ENCODE measurements at places on chromosomes 3 and 15.

DNA sequence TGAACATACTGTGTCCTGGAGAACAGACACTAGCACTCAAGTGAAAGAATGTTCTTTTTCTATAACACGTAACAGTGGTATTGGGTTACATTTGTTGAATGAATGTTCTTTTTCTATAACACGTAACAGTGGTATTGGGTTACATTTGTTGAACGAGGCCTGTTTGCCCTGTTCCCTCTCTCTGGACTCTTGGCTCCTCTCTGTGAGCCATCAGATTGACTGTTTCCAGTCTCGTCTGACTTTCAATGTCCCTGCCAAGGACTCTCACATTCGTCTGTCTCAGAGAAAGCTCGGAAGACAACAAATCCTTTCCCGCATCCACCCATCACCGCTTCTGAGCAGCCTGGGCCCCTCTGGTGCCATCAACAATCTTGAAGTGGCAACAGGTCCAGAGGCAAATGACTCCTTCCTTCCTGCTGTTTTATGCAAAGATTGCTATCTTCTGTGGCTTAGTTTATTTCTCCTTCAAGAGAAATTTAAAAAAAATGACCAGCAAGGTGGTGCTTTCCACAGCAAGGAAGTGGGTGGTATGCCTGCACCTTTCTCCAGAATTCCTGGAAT is 8.0 kb downstream of the TMEM45A start:
- no peak for DNase-seq

GRCh38 chr3:36669764-36670163 is 94.6 kb downstream of the DCLK3 start:
- no peak for DNase-seq

DNA sequence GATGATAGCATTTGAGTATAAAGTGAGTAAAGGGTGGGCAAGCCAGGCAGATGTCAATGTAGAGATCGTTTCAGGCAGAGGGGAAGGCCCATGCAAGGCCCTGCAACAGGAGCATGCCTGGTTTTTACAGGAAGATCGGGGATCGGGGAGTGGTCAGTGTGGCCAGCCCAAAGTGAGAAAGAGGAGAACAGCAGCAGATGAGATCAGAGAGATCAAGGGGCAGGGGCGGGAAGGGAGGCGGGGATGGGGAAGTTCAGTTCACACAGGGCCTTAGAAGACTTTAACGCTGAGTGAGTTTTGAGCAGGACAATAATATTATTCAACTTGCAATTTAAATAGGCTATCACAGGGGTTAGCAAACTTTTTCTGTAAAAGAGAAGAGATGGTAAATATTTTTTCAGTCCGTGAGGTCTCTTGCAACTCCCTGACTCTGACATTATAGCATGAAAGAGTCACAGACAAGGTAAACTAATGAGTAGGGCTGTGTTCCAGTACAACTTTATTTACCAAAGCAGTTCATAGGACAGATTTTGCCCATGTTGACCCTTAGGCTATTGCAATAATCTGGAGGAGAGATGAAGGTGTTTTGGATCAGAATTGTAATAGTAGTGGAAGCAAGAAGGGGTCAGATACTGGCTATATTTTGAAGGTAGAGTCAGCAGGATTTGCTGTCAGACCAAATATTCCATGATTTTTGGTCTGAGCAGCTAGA is 12.4 kb upstream of the CD47 start:
- DNase-seq, result no peak

DNA sequence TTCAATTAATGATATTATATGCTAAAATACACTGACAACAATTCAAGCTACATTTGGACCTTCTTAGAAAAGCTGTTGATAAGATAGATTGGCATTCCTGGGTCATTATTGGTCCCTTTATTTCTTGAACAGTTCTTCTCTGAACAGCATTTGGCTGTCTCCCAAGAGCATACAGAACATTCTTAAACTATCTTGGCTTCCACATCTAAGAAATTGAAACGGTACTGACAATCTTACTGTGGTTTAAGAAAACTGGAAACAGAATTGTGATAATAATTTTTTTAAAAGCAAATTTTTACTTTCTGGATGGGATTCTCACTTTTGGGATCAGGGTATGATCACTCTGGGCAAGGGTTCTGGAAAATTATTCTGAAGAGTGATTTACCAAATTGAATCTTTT is 161.7 kb upstream of the ZNF385D start:
- no peak for DNase-seq

DNA sequence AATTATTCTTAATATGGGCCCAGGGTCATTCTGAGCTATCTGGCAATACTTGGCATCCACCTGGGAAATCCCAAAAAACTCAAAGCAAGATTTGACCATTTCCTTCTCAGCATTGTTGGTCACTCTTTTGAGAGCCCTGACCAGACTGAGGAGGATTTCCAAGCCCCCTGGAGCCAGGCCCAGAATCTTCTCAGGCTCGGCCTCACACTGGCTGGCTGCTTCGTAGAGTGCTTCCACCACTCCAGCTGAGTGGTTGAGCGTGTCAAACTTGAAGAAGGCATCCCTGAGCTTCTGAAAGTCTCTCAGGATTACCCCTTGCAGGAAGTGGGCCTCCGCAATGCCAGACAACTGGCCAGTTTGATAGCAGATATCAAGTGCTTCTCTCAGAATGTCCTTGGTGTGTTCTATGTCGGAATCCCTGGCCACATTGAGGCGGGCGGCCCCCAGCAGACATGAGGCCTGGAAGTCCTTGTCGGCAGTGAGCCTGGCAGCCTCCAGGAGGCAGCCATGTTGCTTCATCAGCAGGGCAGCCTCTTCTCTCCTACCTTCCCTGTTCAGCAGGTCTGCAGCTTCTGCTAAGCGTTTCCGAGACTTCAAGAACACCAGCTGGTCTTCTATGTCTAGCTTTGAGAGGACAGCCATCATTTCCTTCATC is 68.9 kb upstream of the DCLK3 start:
- DNase-seq, result no peak

DNA sequence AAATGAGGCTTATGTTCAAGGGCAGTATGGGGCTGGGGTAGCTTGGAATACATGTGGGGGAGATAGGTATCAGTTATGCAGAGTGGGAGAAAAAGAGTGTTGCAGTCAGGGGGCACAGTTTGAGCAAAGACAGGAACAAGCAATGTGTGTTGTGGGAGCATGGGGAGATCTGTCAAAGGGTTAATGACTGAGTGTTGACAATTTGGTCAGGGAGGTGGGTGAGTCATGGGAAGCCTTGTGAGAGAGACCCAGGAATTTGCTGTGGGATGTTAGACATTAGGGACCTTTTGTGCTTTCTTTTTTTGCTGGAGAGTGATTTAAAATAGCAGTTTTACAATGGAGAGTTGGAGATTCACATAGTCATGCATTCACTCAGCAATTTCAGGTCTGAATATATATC is 221.6 kb upstream of the NR2E3 start:
- DNase-seq, result no peak

DNA sequence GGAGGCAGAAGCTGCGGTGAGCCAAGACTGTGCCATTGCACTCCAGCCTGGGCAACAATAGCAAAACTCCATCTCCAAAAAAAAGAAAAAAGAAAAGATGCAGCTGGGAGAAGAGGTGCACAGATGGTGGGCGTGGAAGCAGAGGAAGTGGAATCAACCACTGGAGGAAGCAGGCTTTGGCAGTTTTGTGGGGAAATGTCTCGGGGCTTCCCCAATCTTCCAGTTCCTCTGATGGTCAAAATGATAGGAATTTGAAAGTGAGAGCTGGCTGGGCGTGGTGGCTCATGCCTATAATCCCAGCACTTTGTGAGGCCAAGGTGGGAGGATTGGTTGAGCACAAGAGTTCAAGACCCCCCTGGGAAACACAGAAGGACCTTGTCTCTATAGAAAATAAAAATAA is 48.1 kb upstream of the SMAD3 start:
- no peak for DNase-seq

- DNase-seq, result peak; percentile 13
Observed at GRCh38 chr3:24185738-24186384, 240.8 kb downstream of the NR1D2 start.

- peak; percentile 62 for DNase-seq
Observed at GRCh38 chr3:5188419-5189221, 1.1 kb downstream of the EDEM1 start.

GRCh38 chr15:67815036-67815592 is 10.2 kb upstream of the SKOR1 start:
- DNase-seq, result no peak

- DNase-seq, result no peak
Observed at GRCh38 chr3:122606330-122606729, 28.9 kb downstream of the PARP15 start.

GRCh38 chr3:16150285-16150684 is 24.2 kb upstream of the GALNT15 start:
- no peak for DNase-seq

DNA sequence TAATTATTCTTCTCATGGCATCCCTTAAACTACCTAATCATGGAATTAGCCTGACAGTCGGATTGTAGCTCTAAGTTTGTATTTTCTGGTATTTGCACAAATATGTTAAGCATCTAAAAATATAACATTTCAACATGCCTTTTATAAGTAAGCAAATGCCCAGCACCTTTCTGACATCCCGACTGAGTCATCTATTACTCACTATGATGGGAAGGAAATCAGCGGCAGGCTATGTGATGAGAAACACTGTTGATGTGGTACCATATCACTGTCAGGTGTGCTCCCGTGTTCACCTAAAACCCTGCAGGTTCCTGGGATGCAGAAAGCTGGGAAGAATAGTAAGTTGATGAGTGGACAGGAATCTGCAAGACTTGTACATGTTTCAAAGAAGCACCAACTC is 367.8 kb upstream of the IL12A start:
- no peak for DNase-seq

DNA sequence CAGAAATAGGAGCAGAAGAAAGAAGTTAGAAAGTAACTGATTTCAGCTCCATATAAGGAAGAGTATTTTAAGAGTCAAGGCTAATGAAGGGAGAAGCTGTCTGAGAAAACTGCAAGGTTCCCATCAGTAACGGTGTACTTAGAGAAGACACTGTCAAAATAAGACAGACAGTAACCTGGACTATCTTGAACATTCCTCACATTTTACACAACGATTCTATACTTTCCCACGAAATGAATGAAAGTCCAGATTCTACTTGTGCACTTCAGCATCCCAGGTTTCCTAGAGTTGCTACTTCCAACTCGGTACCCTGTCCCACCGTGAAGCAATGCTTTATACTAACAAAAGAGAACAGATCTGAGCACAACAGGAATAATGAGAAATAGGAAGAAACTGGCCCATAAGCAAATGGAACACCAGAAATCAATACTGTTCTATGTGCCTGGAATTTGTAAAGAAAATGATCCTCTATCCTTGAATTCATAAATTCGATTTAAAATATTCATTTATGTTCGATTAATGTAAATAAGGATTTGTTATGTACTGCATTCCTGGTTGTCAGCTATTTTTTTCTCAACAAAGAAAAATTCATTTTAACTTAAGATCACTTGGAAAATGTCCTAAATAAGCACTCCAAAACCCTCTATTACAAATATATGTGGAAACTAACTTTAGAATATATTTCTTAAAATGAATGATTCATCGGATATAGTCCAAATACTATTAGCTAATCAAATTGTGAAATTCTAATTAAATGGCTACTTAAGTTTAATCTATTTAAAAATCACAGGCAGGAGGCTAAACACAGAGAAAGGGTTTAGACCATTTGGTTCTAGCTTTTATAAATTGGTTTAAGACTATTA is 1.5 kb downstream of the C3orf70 start:
- DNase-seq, result no peak

GRCh38 chr3:52809662-52810377 is 15.2 kb downstream of the ITIH3 start:
- no peak for DNase-seq

DNA sequence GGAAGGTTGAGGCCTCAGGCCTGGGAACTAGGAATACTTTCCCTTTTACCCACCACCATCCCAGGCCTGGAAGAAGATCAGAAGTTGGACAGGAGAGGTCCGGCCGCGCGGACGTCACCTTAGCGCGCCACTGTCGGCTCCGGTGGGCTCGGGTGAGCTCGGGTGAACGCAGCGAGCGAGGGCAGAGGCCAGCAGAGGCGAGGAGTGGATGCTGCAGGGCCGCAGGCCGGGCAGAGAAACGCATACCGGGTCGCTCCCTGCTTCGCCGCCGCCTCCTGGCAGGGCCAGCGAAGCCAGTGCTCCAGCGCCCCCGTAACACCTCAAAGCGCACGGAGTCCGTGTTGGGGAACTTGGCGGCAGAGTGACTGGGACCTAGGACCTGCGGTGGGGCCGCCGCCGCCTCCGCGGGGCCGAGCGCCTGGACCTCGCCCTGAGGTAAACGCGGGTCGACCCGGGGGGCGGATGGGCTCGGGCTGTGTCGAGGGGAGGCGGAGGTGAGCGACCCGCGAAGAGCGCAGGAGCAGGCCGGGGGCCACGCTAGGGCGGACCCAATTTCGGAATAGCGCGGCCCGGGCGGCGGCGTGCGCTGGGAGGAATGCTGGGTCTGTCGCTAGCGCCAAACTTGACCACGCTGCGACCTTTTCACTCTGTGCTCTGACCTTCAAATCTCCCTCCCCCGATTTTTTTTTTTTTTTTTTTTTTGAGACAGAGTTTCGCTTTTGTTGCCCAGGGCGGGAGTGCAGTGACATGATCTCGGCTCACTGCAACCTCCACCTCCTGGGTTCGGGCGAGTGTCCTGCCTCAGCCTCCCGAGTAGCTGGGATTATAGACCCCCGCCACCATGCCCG is 1.6 kb downstream of the CYP11A1 start:
- peak; percentile 21 for DNase-seq

DNA sequence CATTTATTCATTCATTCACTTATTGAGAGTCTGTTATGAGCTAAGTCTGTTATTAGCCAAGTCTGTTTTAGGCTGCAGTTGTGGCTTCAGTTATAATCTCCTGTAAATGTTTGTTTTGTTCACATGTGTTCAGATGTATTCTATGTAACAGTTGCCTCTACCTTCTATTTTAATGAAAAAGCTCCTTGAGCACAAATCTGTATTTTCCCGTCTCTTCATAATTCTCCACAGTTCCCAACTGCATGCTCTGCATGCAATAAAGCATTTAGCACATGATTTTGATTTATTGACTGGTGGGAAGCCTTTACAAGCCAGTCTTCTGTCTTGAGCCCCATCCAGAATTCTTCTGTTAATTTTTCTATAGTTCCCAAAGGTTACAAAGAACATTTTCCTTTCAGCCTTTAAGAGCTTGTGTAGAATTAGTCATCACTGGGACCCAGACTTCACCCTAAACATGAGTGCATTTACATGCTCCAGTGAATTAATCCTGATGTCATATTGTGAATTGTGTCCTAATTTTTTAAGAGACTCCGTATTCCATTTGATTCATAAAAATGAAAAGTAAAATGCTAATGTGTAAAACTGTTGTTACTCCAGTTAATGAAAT is 122.3 kb upstream of the NR2E3 start:
- no peak for DNase-seq

DNA sequence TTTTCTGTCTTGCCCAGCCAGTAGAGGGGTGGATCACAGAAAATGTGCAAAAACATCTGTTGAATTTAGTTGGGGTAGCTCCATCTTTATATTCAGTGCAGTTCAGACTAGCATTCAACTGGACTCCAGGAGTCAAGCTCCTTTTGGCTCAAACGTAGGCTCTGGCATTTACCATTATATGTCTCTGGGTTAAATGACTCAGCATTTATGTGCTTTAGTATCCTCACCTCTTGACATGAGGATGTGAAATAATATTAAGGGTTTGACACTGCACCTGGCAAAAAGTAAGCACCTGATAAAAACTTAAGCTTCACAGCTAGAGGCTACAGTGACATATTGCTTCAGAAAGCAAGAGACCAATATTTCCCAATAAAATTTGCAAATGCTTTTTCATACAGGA is 14.8 kb downstream of the PRC1 start:
- DNase-seq, result no peak
